ENCODE measurements at places on chromosomes 3 and 15. TPM values are rescaled to one million over a fixed set of nuclear protein-coding genes. Genes with fewer than 3 reads are reported as not detected.

DNA sequence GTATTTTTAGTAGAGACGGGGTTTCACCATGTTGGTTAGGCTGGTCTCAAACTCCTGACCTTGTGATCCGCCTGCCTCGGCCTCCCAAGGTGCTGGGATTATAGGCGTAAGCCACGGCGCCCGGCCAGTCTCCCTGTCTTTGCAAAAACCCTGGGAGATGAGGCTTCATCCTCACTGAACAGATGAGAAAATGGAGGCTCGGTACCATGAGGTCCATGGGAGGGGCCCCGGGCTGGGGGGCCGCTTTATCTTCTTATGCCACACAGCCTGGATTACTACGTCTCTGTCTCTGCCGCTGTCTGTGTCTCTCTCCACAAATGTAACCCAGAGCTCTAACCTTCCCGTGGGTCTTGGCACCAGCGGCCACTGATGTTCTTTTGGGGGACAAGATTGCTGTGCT lies 39.1 kb downstream of the ABTB1 start:
- DNase-seq: no peak

DNA sequence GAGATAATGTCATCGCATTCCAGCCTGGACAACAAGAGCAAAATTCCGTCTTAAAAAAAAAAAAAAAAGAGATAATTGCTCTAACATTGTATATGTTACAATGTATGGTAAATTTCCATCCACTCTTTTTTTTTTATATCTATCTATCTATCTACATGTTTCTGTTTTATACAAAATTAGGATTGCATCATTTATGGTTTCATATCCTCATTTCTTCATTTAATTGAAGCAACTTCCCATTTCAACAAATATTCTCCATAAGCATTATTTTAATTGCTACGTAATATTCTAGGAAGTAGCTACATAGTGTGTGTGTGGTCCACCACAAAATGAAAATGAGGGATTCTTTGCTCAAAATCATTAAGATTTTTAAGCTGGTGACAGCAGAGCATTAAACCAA lies 18.4 kb downstream of the RBP1 start:
- DNase-seq: no peak

GRCh38 chr3:196599734-196600128 lies 31.3 kb downstream of the FBXO45 start:
- DNase-seq: no peak

DNA sequence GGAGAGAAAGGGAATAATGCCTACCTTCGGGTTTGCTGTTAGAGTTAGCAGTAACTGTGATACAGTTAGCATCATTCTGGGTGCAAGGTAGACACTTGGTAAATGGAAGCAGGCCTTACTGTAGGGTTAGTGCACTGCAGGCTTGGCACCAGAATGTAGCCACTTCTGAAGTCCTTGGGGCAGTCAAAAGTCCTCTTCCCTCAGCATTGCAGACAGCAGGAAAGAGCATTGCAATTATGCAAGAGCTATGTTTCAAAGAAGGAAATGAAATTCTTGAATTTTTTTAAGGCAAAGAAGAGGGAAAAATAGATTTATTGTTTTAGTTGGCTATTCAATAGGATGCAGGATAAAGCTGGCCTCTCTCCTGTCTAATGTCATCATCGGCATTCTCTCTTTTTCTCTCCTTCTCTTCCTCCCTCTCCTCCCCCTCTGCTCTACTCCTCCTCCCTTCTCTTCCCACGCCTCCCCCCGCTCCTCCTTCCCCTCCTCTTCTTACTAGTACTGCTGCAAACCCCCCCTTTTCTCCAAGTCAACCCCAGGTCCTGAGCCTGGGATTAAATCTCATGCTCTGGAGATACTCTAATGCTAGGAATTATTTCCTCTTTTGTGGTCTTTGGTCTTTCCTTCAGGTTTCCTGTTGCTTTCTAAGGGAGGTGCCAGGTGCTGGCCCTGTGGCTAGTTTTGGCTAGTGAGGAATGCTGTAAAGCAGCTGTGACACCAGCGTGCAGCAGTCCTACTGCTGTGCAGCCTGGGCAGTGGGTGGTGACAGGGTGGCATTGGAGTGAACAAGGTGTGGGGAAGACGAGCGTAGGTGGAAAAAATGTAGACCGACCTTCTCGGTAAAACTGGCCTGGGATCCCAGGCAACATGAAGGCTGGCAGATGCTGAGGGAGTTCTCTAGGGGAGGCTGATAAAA lies 21.7 kb downstream of the EEFSEC start:
- DNase-seq: no peak

DNA sequence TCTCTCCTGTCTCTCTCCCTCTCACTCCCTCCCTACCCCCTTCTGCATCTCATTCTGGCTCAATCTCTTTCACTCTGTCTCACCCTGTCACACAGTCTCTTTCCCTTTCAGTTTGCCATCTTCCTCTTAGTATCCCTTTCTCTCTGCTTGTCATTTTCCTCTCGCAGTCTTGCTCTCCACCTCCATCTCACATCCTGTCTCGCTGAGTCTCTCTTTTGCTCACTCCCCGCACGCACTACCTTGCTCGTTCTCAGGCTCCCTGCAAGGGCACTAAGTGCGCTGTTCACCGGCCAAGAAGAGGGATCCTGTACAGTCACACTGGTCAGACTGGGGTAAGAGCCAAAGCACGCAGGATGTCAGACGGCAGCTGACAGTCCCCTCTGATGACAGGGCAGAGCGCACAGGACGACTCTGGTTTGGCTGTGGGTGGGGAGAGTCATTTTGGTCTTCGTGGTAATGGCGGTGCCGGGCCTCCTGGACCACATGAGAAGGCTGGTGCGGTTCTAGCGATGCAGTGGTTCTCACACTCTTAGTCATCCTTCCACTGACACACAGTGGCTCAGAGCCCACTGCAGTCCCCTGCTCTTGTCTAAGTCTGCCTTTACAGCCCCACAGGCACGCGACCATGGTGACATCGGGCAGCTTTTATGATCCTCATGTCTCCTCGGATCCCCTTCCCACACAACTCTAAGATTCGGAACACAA lies 356.8 kb downstream of the FOXP1 start:
- peak; percentile 59 for DNase-seq

DNA sequence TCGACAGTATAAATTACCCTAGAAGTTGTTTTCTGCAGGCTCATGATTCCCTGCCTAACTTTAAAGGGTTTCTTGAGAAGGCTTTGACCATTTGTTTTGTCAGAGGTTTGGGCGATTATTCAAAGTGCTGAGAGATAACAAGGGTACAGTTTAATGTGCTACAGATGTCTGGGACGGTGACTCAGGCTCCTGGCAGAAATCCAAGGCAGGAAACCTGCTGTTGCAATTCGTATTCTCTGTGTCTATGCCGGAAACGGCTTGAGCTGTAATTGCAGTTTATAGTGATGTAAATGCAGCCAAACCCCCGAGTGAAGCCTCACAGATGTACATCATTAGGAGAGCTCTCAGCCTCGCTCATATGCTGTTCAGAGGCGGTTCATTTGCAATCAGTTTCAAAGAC lies 65.6 kb downstream of the SYNPR start:
- DNase-seq: peak; percentile 71

DNA sequence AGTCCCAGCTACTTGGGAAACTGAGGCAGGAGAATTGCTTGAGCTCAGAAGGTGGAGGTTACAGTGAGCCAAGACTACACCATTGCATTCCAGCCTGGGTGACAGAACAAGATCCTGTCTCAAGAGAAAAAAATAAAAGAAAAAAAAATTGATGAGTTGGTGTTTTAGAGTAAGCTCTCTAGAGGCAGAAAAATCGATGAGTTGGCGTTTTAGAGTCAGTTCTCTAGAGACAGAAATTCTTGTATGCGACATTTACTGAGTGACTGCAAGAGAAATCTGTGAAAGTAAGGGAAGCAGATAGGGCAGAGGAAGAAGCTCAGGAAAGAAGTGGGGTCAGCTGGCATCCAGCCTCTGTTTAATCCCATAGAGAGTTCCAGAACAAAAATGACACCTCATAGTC lies 298.7 kb upstream of the ARRDC4 start:
- no peak for DNase-seq

- peak; percentile 34 for DNase-seq
These were observed 6.2 kb upstream of the ATP13A4 start for GRCh38 chr3:193560870-193561269.

- DNase-seq: no peak
These were observed 52.6 kb downstream of the CCK start for GRCh38 chr3:42213417-42213816.

The DHX30 gene
- 49.8 TPM for total RNA-seq

The CCR5 gene
- total RNA-seq: 0.22 TPM

The ANKRD63 gene
- not detected for total RNA-seq
